Spleen (tissue), 13 donors: ENCODE measurements at places on chromosomes 4 and X. TPM values are rescaled to one million over a fixed set of nuclear protein-coding genes. Genes with fewer than 3 reads are reported as not detected.

Gene FGA
- 0.06 TPM for polyA plus RNA-seq

Gene AR
- polyA plus RNA-seq, result 0.13 TPM

- DNase-seq, result no peak
These were observed 6.0 kb downstream of the PDLIM5 start for GRCh38 chr4:94457692-94458106.

GRCh38 chr4:151431728-151432127 lies 22.8 kb downstream of the FHIP1A start:
- no peak for DNase-seq

DNA sequence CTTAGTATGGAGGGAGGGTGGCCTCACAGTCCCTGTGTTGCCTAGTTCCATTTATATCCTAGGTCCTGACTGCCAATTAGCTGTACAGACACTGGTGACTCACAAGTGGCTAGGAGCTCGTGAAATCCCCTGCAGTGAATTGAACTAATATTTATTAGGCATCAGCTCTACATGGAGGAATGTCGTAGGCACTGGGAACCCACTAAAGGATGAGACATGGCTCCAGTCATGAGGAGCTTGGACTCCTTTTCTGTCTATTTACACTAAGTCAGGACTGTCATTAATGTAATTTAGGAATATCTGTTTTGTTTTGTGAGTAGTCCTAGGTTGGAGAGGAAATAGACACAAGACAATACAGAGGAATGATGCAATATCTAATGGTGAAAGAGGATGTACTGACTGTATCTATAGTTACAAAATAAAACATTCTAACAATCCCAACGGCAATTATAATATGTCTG lies 67.7 kb downstream of the MID1IP1 start:
- no peak for DNase-seq

- no peak for DNase-seq
These were observed 297.6 kb downstream of the IL15 start for GRCh38 chr4:141933978-141934377.

Gene SLC25A4
- 7.9 TPM for polyA plus RNA-seq

Gene TAF7L
- not detected for polyA plus RNA-seq

Gene TCP11X2
- not detected for polyA plus RNA-seq
